Stimulated activated CD4-positive, alpha-beta T cell treated with anti-CD3 and anti-CD28 coated beads, Interleukin-1b, Interleukin-23, amount 100 ng/mL, for 24 hours (primary cell): ENCODE measurements at places on chromosomes 1 and 21.

DNA sequence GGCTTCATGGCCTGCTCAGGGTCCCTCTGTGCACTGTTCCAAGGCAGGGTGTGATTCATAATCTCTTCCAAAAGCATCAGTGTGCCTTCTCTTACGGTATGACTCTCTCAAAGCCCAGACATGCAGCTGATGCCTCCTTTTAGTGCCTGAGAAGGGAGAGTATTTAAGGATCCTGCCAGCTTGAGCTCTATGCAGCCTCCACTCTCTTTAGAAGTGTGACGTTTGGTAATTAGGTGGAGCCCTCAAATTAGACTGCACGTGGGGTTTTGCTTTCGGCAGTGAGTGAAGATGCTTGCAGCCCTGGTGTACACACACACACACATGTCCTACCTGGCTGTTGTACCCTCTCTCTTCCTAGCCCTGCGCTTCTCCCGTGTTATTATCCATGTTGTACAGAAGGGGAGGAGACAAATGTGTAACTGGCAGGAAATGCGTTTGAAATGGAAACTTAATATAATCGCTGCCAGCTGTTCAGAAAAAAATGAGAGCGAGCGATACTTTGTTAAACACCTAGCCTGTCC is 2.6 kb upstream of the C1orf174 start:
- DNase-seq: no peak

DNA sequence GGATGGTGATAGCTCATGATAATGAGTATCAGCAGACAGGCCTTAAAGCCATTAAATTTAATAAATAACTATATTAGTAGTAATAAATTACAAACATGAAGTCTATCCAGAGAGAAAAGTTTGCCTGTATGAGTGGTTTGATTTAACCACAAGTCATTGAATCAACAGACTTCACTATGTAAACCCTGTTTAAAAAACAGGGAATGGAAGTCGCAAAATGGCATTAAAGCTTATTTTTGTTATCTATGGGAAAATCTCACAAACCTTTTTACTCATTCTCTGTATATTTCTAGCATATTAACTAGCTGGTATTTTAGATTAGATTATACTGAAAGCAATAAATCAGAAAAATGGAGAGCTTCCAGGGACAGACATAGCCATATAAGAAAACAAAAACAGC is 45.3 kb downstream of the SASS6 start:
- no peak for DNase-seq

- DNase-seq: no peak
Observed at GRCh38 chr1:107142140-107142542, 1.3 kb downstream of the NTNG1 start.

DNA sequence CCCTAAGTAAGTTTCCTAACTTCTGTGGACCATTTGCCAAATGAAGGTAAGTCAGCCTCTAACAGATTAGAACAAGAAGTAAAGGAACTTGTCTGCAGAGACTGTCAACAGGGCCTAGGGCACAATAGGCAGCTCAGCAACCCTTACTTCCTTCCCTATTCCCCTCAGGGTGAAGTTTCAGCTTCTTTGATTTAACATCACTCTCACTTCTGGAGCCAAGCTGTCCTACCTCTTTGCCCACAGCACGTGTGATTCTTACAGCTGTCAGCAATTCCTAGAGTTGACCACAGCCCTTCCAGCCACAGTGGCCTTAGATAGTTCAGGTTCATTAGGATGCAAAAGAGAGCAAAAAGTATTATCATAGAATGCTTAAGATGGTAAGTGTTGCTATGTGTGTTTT is 7.6 kb upstream of the EIF4G3 start:
- no peak for DNase-seq

GRCh38 chr21:32192291-32193097 is 86.4 kb downstream of the MIS18A start:
- no peak for DNase-seq

DNA sequence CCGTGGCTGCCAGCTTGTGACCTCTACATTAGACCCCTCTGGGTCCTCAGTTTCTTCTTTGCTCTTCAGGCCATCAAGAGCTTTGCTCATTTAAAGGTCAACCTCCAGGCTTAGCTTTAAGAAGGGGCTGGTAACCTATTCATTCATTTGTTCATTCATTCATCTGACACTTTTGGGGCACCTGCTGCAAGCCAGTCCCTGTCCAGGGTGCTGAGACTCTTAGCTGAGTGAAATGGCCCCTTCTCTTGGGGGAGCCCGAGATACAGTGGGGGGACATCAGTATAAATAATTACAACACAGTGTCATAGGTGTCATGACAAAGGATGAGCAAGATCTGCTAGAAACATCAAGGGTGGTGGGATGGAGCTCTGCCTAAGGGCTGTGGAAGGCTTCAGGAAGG is 10.5 kb upstream of the TTC4 start:
- DNase-seq: no peak

- DNase-seq: no peak
Observed at GRCh38 chr1:94803517-94804441, 16.4 kb upstream of the SLC44A3 start.
